Activated CD8-positive, alpha-beta T cell treated with anti-CD3 and anti-CD28 coated beads, Interleukin-2, amount 10 ng/mL, durations not matched to agents 7 days and 5 days (primary cell): ENCODE measurements at places on chromosomes 2 and 18.

DNA sequence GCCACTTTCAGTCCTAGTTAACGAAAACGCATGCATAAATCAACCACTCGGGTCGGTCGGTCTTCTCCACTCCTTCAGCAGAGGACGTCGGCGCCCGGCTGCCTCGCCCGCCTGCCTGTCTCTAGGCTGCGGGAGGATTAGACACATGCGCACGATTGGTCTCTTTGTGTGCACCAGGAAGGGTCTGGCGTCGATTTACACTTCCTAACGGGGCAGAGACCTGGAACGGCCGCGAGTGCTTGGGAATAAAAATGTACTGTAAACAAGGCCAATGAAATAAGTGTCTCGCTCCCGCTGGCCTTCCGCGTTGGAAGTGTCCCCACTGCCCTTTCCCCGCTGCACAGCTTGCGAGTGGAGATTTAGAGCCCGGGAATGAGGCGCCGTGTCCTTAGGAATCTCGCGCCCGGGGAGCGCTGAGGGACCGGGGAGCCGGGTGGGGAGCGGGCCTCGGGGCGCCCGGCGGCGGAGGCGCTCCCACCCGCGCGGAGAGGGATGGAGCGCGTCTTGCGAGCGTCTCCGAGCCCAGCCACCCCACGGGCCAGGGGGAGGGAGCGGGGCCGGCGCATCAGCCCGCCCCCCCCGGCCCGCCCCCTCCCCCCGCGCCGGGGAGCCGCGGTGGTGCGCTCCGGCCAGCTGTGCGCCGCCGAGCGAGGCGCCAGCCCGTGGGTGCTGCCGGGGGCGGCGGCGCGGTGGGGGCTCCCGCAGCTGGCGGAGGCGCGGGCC, at the start of gene DOK6:
TSS of gene DOK6 (plus strand) at position 636 of the 723 bp plus-strand sequence.
- no peak for DNase-seq

GRCh38 chr2:8392098-8392866, 289.6 kb upstream of the ID2 start:
- peak; percentile 6 for DNase-seq

DNA sequence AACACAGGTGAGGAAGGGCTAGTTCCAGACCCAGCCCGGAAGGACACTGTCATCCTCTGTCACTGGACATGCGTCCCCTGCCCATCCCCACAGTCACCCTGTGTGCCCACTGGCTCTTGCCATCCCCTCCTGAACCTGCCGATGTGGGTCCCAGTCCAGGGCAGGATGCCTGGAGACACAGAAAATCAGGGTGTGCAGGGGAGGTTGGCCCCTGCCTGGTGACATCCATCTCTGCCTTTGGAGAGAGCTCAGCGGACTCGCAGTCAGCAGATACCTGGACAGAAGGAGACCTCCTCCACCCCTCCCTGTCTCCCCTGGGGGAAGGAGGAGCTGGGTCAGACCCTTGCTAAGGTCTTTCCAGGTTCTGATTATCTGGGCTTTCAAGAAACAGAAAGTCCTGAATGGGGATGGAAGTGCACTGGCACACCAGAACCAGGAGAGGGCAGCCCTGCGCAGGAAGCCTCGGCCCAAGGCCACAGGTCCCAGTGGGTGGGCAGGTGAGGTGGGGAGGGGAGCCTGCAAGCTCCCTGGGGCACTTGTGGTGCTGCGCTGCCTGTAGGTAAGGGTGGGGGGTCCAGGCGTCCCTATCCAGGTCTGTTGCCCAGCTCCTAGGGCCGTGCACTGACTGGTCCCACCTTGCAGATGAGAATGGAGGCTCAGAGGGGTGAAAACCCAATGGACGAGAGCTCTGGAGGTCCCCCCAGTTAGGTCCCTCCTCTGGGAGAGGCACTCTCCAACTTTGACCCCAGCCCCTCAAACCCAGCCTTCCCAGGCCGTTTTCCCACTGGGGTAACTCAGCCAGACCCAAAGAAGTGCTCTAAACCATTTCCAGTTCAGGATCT, 9.7 kb upstream of the OTOS start:
- DNase-seq: peak; percentile 51

DNA sequence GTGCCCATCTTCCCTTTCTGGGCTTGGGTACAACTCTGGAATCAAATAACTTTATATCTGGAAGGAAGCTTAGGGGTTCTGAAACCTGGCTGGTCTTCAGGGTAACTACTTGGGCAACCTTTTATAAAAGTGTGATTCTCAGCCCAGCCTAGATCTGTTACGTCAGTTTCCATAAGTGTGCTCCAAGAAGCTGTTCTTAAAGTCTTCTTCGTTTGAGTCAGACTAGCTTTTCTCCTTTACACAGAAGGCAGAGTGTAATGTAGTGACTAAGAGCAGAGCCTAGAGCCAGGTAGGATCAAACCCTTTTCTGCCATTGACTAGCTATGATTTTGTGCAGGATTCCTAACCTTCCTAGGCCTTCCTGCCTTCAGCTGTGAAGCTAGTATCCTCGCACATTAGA, 5.8 kb downstream of the ITGA6 start:
- no peak for DNase-seq

- no peak for DNase-seq
Observed at GRCh38 chr18:37383846-37384595, 181.6 kb downstream of the CELF4 start.

DNA sequence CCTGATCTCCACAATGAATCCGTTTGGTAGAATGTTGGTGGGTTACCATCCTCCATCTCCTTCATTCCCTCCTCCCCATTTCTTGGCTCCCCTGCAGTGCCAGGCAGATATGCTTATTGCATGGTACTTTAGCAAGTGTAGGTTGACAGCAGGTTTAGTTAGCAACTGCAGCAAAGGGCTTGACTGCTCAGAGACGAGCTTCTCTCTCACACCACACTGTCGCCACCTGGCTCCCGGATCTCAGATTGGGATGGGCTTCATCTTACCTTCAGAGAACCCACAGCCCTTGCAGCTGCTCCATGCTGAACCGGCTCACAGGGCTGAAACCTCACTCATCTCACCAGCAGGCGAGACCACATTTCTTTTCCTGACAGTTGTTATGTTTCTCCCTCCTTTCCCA, 88.8 kb downstream of the VWA3B start:
- DNase-seq: no peak

- no peak for DNase-seq
Observed at GRCh38 chr2:96843538-96844268, at the start of gene ANKRD23. ANKRD23 (minus strand) TSS chr2:96844021; CDS start chr2:96843992, 29 bp downstream.

DNA sequence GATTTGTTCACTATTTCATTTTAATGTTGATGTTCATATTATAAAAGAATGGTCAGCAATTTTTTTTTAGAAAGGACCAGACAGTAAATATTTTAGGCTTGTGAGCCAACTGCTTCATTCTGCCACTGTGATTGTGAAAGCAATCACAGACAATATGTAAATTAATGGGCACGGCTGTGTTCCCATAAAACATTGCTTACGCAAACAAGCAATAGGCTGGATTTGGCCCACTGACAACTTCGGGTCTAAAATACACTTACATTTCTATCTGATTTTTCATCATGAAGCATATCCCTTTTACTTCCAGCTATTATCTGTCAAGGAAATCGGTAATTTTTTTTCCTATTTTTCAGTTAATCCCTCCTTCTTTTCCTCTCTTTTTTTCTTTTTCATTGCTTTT, 182.2 kb upstream of the CDH2 start:
- no peak for DNase-seq

- no peak for DNase-seq
Observed at GRCh38 chr2:15471606-15472005, 89.5 kb downstream of the NBAS start.

GRCh38 chr2:203814661-203815540, 52.7 kb upstream of the CTLA4 start:
- DNase-seq: peak; percentile 68

- DNase-seq: no peak
Observed at GRCh38 chr18:36640021-36640952, 188.5 kb downstream of the TPGS2 start.

DNA sequence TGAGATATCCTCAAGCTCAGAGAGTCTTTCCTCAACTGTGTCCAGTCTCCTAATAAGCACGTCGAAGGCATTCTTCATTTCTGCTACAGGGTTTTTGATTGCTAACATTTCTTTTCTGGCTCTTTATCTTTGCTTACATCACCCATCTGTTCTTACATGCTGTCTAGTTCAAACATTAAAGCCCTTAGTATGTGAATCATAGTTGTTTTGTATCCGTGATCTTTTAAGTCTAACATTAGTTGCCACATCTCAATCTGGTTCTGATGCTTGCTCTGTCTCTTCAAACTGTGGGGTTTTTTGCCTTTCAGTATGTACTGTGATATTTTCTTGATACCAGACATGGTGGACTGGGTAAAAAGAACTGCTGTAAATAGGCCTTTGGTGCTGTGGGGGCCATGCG, 235.2 kb downstream of the SH3RF3 start:
- DNase-seq: no peak

- no peak for DNase-seq
Observed at GRCh38 chr18:4641771-4642368, 186.8 kb upstream of the DLGAP1 start.

DNA sequence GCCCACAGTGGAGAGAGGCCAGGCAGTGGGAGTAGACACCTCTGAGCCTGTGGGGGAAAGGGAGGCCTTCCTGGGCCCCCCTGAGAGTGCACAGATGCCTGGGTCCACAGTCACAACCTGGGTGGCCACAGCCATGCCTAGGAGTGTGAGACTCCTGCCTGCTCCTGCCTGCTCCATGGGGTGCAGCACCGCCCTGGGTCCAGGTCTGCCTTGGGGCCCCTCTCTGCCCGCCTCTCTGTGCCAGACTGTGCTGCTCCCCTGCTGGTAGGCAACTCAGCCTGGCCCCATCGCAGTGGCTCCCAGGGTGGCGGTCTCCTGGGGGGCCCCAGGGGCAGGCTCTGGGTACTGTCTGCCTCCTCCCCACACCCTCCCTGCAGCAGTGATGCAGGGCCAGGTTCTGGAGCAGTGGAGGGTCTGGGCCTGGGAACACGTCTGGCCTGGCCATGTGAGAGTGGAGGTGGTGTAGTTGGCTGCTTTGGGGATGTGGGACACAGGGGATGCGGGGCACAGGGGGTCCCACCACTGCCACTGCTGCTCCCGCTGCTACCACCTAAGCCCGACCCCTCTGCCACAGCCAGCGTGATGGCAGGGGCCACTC, 60.1 kb upstream of the DLX2 start:
- no peak for DNase-seq

DNA sequence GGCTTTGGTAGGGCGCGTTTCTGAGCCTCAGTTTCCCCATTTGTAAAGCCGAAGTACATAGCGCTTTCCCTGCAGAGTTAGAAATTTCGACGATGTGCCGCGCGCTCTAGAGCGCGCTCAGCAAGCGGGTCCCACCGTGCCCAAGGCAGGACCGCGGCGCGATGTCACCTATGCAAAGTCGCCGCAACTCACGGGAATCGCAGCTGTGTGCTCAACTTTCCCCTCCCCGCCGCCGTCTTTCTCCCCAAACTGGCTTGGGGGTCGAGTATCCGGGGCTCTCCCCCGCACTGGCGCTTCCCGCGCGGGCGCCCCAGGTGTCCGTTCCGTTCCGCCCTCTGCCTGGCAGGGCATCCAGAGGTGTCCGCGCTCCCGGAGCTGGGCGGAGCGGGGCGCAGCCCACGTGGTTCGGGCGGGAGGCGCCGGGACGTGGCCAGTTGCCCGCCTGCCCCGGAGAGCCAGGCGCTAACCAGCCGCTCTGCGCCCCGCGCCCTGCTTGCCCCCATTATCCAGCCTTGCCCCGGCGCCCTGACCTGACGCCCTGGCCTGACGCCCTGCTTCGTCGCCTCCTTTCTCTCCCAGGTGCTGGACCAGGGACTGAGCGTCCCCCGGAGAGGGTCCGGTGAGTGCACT, at the start of gene MLPH:
TSS of gene MLPH (plus strand) at position 433 of the 630 bp plus-strand sequence. CDS start 6,176 bp downstream, outside the sequence.
- no peak for DNase-seq

DNA sequence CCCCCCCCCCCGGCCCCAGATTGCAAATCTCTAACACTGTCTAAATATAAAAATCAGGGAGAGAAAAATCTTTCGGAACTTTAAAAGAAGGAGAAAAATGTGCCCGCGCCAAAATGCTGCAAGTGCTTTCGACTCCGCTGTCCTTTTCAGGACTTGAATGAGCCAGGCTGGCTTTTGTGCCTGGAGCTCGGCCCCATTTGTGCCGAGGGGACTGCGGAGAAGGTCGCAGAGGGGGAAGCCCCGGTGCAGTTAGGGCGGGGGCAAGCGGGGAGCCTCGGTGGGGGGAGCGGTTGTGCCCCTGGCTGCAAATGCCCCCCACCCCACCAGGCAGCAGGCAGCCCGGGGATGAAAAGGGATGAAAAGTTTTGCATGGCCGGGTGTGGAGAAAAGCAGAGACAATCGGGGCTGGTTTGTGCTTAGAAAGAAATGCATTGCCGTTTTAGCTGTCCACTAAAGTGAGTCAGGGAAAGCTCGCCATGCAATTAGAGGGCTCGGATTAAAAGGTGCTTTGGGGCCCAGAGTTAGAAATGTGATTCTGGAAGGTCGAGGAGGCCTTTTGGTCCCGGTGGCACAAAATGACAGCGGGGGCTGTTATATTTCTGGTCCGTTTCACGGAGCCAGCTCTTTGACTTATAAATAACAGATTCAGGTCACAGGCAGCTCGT, 1.6 kb downstream of the INHBB start:
- DNase-seq: no peak

DNA sequence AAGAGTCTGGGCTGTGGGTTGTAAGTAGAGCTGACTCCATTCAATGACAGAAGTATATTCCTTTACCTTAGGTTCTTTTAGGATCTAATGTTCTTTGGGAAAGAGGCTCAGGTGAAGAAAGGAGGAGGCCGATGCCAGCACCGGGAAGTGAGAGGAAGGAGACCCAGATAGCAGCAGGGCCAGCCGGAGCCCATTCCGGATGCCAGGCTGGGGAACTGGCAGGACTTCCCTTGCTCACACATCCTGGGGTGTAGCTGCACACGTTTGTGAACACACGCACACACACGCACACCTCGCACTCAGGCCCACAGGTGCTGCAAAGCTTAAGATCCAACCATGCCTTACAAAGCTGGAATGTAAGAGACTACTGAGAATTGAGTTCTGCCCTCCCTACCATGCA, 95.8 kb upstream of the SMAD2 start:
- DNase-seq: no peak

GRCh38 chr18:48773821-48774220, 176.9 kb downstream of the SMAD7 start:
- DNase-seq: no peak

DNA sequence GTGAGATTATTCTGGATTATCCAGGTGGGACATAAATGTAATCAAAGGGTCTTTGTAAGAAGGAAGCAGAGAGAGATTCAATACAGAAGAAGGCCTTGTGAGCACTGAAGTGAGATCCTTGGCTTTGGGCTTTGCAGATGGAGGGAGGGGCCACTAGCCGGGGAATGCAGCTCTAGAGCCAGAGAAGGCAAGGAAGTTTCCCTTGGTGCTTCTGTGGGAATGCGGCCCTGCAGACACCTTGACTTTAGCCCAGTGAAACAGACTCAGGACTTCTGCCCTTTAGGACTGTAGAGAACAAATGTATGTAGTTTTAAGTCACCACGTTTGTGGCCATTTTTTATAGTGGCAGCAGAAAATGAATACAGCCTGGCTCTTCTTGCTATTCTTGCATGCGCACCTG, 8.1 kb downstream of the NEU2 start:
- no peak for DNase-seq

GRCh38 chr2:7513834-7514233, 596.6 kb downstream of the RNF144A start:
- no peak for DNase-seq
